ENCODE measurements at places on chromosomes 5 and 9.

DNA sequence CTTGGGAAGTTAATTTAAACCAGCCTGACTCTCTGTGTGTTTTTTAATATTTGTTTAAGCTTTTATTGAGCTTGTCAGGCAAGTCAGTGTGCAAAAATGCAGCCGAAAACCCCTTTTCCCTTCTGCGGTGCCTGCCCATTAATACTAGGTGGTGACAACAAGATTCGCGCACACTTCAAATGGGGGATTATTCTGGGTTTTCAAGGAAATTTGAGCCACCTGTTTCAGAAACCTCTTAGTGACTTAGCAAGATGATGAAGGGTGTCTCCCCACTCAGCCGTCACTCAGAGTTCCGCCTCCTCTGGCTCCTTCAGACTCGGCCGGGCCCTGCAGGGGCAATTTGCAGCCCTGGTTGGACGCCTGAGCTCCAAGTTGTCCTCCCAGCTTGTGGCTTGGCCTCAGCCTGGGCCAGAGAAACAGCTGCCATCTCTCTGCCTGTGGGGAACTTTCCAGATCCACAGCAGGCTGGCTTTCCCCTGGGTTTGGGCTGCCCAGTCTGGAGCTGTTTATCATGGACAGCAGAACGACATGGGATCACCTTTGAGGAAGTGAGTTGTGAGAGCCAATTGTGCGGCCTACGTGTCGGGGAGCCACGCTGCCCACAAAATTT, 75.9 kb downstream of the SPRY4 start:
- no peak for DNase-seq

DNA sequence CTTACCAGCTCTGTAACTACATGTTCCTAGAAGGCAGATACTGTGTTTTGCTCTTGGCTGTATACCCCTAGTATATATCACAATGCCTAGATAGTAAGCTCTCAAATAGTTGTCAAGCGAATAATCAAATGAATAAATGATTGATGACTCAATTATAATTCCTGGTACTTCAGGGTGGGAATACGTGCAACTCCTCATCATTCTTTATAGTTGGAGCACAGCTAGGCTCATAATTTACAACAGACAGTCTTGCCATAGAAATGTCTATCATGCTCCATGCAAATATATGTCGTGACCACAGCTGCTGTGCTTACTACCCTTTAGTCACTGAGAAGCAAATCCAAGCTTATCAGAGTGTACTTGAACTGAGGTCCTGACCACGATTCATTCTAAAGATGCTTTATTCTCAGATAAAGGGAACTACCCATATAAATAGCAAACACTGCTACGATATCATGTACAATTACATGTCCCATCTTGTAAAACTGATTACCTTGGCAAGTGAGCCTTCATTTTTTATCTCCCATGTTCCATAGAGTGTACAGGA, 52.1 kb downstream of the STRBP start:
- DNase-seq, result no peak

- no peak for DNase-seq
These were observed 129.2 kb upstream of the ADRA1B start for GRCh38 chr5:159786901-159787691.

- DNase-seq, result no peak
These were observed 957.8 kb upstream of the CTNND2 start for GRCh38 chr5:12861886-12862654.

DNA sequence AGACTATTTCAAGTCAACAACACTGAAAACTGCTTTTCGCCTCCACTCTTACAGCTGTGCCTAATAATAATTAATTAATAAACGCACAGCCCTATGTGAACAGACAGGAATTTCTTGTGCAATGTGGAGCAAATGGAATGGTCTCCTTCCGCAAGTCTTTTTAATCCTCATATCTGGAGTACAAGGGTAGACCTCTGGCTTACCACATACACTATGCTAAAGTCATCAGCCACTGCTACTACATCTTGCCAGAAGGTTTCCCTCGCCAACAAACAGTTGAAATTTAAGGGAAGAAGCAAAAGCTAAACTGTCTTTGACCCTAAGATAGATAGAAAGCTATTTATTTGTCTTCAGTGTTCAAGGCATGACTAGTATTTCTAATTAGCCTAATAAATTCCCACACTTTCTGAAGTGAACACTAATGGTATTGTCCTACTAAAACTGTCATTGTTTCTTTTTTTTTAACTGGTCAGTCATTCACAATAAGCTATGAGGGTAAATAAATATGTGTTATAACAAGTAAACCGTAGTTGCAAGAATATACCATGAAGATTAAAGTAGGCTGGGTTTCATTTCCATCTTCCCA, 63.9 kb downstream of the GOLPH3 start:
- DNase-seq, result no peak

DNA sequence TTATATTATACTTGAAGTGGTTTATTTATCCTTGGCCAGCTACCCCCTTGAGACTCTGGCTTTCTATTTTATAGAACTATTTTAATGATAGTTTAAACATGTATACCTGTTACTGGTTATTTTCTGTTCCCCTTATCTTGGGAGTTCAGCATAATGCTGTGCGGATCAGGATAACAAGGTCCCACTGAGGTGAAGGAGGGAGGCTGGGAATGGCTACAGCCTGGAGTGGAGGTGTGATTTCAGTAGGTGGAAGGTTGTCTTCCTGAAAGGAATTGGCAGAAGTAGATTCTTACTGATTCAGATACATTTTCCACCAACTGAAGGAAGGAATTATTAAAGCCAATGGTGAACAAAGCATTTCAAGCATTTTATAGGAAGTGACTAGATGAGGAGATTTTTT, 38.9 kb downstream of the PAM start:
- no peak for DNase-seq

DNA sequence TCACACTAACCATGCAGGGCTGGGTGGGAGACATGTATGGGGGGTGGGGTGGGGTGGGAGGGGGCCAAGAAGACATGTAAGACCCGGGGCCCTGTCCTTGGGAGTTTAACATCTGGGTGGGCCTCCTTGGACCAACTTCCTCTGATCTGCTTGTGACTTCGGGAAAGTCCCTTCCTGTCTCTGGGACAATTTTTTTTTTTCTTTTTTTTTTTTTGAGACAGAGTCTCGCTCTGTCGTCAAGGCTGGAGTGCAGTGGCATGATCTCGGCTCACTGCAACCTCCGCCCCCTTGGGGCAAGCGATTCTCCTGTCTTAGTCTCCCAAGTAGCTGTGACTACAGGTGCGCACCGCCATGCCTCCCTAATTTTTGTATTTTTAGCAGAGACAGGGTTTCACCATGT, 23.8 kb upstream of the IER5L start:
- no peak for DNase-seq

DNA sequence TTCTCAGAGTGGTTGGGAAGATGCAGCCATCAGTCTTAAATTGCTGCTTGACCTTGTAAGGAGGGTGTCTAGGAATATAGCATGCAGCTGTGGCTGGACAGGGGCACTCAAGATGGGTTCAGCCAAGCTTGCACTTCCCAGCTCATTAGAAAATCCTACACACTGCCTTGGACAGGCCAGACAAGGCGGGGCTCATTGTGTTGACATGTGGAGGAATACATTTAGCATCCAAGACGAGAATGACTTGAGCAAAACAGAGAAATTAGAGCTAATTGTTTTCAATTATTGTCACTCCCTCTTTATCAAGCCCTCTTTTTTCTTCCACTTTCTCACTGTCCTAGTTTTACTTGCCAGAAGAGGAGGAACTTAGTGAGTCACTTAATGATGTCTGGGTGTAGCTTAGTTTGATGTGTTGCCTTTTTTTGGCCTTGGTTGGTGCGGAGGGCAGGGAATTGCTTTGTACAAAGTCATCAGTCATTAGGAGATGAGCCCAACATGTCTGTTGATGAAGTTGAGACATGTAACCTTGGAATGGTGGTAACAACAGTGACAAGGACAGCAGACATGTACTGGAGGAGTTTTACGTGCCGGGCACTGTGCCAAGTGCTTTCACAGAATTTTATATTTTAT, 1219.3 kb upstream of the WWC1 start:
- no peak for DNase-seq

GRCh38 chr9:133342069-133342406, 5.9 kb downstream of the MED22 start:
- no peak for DNase-seq

GRCh38 chr5:73229271-73229670, 56.3 kb downstream of the TMEM174 start:
- DNase-seq, result no peak

GRCh38 chr5:106321242-106321641, 1349.5 kb downstream of the EFNA5 start:
- DNase-seq, result no peak

Data from dorsolateral prefrontal cortex (tissue), 122 donors.